ENCODE measurements at places on chromosomes 2 and 18.

DNA sequence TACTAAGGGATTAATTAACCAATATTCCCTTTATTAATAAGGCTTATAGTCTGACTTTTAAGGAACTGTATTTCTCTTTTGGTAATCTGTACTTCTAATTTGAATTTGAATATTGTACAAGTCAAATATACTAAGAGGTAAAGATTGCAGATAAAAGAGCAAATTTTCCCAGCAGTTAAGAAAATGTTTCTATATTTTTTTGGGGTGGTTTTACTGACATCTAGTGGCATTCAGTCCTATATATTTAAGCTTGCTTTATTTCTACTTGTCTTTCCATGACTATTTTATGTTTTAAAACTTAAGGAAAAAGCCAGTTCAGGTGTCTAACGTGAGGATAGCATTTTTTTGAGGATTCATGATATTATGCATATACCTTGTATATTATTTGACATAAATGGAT is 41.6 kb downstream of the TDRD15 start:
- DNase-seq = no peak

DNA sequence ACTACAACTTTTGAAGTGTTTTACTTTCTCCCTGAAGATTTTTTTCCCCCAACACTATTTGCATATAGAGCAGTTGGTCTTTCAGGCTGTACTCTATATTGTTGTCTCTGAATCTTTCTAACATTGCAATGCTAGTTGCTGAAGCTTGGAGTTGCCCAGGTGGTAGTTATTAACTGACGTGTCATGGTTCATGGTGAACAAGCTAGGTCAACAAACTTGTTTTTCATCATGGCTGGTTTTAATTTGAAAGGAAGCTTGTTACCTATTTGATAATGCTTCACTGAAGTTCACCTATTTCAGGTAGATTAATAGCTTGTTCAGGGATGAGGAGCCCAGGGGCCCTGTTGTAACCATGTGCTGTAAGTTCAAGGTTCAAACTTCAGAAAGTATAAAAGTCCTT is 158.8 kb upstream of the ZEB2 start:
- DNase-seq = no peak

- peak; percentile 18 for DNase-seq
These were observed 1.5 kb upstream of the UGP2 start for GRCh38 chr2:63840081-63840784.

GRCh38 chr2:241088376-241088775 is 13.7 kb downstream of the MTERF4 start:
- DNase-seq = no peak

DNA sequence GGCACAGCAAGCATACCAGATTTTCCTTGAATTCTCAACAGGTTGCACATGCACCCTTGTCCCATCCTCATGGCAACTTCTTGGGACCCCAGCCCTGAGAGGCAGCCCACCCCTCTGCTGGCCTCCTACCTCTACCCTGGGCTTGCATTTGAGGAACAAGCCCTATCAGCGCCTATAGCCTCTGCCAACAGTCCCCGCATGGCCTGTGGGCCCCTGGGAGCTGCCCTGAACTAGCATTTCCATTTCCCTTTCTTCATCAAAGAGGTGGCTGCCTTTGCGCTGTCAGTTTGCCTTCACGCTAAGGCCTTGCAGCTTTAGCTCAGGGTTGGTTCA is 5.4 kb upstream of the ZAP70 start:
- no peak for DNase-seq

DNA sequence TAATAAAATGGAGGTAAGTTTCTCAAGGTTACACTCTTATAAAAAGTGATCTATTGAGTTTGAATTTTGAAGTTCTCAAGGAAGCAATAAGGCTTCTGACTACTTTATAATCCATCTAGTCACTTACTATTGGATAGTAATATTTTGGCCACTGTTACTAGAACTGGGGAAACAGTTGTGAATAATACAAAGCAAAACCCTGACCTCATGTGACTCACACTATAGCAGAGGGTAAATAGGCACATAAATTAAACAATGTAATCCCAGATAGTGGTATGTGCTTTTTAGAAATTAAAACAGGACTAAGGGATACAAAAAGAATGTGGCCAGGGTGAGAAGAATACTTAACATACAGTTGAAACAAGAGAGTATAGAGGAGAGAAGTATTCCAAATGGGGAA is 78.6 kb downstream of the CALCRL start:
- no peak for DNase-seq

GRCh38 chr2:209986415-209986814 is 16.0 kb upstream of the RPE start:
- DNase-seq = no peak

DNA sequence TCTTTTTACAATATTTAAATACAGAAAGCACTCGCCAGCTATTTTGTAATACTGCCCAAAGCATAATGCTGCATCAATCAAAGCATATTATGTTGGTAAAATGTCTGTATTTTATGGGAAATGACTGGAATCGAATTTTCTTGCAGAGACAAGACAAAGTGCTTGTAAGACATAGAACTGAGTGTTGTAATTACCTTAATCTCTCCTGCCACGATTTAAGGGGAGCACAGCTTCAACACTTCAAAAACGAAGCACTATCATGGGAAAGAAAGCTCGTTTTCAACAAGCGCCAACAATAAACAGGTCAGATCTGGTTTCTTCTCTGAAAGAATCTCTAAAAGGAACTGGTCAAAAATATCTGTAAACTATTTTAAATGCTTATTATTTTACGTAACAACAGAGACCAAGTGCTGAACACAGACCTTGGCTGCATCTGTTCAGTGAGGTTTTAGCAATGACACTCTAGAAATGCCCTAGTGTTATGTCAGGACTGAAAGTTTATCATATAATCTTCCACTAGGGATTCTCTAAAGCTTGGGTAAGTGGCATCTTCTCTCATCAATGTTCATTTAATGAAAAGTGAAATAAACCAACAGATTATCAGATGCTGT is 19.0 kb downstream of the RND3 start:
- no peak for DNase-seq

Measured in NCI-H1694 (cell line).